Jurkat, Clone E6-1 (cell line): ENCODE measurements at places on chromosomes 3 and 15.

DNA sequence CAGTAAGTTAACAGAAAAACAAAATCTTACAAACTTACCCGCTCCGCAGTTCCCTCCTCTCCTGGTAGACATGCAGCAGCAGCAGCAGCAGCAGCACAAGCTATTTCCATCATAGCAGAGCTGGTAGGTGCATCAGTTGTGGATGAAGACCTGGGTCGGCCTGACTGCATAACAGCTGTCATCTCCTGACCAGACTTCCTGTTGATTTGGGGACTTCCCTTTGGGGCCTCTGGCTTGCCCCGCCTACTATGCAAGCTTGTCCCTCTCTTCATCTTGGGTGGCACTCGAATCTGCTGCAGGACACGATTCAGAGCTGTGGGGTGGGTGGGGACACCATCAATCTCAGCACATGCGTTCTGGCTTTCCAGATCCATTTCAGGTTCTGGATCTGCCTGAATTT lies 65.7 kb downstream of the TMCC1 start:
- DNase-seq, result no peak

GRCh38 chr15:101128221-101129015 lies 123.4 kb downstream of the CHSY1 start:
- no peak for DNase-seq

DNA sequence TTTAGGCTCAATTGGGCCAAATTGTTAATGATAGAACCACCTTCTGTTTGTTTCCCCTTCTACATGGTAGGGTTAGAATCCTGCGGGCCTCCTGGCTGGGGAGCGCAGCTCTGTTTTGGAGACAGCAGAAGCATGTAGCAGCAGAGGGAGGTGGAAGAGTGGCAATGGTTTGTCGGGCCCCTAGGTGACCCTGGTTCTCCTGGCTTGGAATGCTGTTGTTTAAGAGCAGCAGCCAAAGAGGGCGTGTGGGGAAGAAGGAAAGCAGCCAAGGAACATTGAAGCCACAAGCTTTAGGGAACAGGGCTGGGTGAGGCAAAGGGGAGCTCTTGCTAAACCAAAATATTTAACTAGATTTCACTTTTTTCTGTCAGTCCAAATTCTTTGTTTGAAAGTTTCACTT lies 213.7 kb upstream of the NR2E3 start:
- DNase-seq, result no peak

DNA sequence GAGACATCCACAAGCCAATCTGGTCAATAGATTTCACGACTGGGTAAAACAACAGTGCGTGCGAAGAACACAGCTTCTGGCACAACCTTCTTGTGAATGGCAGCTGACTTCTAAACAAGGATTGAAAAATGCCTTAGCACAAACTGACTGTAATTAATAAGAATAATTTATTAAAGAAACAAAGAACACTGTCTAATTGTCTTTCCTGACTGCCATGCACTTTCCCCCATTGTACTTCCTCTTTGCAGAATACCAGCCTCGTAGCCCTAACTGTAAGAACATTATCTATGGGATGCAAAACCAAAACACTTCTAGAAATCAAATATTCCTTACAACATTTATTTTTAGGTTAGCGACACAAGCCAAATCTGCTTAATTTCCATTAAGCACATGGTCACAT lies 6.5 kb downstream of the FOXP1 start:
- DNase-seq, result no peak

DNA sequence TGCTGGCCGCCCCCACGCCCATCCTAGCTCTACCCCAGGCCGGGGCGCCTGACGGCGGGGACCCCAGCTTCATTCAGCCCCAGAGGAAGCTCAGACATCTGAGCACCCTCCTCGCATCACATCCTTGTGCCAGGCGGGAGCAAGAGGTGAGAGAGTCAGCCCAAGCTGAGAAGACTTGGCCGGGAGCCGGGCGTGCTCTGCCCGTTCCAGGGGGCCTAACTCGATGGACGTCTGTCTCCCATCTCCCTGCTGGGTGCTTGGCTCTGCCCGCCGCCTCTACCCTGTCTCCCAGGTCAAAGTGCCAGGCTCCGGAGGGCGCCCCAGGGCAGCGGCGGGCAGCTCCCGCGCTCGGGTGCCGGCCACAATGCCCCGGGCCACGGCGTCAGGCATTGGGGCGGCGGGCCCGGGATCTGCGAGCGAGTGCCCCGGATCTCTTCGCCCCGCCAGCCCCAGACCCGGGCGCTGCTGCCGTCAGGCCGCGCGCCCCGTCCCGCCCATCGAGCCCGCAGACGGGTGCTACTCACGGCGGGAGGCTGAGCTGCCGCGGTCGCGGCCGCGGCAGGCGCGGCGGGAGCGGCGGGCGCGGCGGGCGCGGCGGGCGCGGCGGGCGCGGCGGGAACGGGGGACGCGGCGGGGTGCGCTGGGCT lies 388 bp downstream of the DAPK2 start:
- no peak for DNase-seq

DNA sequence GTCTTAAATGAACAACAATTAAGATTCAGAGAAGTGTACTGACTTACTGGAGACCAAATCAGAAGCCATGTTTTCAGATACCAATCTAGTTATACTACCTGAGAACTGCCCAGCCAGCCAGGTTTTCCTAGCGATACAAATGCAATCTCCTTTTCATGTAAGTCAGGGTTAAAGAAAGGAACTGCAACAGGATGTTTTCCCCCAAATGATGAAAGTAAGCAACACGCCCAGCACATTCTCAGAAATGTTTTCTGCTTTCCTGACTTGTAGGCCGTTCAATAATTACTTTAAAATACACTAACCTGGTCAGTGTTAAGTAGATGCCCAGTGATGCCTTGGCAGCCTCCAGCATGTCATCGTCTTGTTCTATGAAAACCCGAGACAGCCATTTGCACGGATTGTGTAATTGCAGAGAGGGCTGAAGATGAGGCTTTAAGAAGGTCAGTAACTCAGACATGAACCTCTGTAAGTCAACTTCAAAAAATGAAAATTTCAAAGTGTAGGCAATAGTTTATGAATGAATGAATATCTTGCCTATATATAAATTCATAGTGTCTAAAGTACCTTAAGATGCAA lies 30.3 kb downstream of the LINS1 start:
- no peak for DNase-seq

DNA sequence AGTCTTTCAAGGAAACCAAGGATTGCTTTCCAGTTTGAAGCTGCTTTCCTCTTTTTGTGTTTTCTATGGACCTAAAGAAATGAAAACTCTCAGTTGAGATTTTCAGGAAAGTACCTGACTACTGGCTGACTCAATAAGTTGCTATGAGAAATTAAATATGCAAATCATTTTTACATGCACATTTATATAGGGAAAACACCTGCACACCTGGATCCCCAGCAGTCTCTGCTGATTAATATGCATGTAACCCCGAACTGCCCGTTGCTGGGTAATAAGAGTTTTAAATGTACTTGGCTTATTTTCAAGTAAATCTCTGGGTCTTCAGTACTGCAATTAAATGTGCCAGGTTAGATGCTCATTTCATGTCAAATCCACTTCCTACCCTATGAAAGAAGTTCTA lies 77.2 kb downstream of the KBTBD8 start:
- DNase-seq, result no peak

DNA sequence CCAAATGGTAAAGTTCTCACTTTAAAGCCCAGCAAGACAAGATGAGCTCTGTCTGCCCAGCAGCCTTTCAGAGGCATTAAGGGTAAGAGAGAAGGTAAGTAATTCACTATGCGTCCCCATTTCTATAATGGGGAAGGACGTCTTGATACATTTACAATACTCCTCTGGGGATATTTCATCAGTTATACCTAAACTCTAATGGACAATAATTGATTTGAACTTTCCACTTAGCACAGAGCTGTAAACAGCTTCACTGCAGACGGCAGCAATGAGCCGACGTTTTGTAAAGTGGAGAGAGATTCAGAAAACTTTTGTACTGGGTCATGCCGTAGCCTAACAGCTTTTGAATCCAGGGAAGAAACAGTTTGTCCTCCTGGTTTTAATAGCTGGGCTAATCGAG lies 127.4 kb downstream of the TIGIT start:
- no peak for DNase-seq

- DNase-seq, result no peak
These were observed 184.4 kb downstream of the PEX5L start for GRCh38 chr3:179852142-179852905.

- DNase-seq, result no peak
These were observed 251.0 kb upstream of the P2RY1 start for GRCh38 chr3:152583963-152584362.

GRCh38 chr15:93070551-93071296 lies 18.3 kb downstream of the RGMA start:
- DNase-seq, result no peak

GRCh38 chr3:124459678-124460077 lies 270.6 kb upstream of the UMPS start:
- DNase-seq, result no peak

GRCh38 chr3:64000453-64001055 lies 22.7 kb downstream of the PSMD6 start:
- DNase-seq, result no peak

DNA sequence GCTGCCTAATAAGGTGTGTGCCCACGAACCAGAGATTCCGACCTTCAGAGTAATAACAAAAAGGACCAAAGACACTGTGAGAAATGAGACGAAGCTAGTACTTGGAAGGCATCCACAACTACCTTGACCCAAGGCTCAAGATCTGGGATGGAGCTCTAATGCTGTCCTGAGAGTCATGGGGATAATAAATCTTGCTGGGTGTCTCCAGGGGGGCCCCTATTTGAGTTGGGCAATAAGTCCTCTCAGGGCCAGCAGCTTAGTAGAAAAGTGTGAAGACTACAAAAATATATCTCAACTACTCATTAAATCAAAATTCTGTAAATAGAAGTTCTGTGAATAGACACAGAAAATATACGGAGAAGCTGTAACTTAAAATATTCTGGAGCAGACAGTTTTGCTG lies 2.9 kb upstream of the NDN start:
- DNase-seq, result no peak

DNA sequence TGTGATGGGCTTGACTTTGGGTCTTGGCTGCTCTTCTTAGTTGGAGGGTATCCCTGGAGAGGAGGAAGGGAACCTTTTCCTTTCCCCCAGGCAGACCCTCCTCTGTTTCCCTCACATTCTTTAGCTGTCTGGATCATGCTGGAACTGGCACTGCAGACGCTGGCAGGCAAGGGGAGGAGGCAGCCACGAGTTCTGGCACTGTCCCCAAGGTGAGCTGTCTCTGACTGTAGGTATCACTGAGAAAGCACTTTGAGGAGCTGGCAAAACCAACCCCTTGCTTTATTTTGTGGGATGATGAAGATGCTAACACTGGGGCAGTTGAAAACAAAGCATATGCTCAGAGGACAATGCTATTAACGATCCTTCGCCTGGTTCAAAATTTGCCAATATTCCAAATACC lies 175.0 kb downstream of the SOX2 start:
- DNase-seq, result no peak

DNA sequence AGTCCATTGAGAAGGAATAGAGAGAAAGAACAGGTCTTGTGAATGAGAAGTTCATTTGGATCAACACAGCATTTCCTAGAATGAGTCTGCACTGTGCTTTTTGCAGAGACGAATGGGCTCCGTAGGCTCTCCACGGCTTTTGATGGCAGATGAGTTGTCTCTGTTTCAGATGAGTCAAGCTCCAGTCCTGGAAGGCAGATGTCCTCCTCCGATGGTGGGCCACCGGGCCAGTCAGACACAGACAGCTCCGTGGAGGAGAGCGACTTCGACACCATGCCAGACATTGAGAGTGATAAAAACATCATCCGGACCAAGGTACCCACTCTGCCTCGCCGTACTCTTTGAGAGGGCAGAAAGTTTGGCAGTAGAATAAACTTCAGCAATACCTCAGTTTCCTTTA lies 70.5 kb downstream of the SIDT1 start:
- DNase-seq, result no peak

GRCh38 chr3:188431553-188431952 lies 277.6 kb downstream of the LPP start:
- DNase-seq, result no peak

DNA sequence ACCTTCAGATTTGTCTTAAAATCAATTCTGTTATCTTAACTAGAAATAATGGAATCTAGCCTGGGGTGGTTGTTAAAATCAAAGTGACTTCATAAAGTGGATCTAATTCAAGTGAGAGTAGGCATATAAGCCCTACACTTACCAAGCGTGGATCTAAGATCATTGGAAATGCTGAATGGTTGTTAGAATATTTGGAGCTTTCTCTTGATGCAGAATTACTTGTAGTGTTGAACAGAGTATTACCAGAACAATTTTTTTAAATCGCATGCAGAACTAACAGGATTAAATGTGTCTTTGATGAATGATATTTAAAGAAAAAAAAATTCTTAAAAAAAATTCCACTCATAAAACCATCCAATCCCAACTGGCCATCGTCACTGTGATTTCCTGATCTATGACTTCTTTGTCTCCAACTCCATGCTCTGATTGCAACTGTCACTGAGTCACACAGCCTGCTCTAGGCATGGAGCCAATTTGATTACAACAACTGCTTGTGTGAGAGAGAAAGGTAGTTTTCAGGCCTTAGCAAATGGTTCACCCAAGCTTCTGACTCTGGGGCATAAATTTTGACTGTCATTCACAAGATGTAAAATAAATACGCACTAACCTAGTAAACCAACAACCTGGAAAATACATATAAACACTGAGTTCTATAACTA lies 25.9 kb upstream of the SPRED1 start:
- no peak for DNase-seq
